ENCODE measurements at places on chromosomes 7 and 10.

DNA sequence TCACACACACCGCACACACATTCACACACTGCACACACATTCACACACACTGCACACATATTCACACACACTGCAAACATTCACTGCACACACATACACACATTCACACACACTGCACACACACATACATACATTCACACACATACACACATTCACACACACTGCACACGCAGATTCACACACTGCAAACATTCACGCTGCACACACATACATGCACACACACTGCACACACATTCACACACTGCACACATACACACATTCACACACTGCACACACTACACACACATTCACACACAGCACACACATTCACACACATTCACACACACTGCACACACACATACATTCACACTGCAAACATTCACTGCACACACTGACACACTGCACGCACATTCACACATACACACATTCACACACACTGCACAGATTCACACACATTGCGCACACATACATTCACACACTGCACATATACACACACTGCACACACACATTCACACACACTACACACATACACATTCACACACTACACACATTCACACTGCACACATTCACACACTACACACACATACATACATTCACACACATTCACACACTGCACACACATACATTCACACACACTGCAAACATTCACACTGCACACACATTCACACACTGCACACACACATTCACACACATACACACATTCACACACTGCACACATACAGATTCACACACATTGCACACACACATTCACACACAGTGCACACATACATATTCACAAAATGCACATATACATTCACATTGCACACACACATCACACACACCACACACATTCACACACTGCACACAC lies 325.1 kb downstream of the PTPRN2 start:
- DNase-seq, result no peak

DNA sequence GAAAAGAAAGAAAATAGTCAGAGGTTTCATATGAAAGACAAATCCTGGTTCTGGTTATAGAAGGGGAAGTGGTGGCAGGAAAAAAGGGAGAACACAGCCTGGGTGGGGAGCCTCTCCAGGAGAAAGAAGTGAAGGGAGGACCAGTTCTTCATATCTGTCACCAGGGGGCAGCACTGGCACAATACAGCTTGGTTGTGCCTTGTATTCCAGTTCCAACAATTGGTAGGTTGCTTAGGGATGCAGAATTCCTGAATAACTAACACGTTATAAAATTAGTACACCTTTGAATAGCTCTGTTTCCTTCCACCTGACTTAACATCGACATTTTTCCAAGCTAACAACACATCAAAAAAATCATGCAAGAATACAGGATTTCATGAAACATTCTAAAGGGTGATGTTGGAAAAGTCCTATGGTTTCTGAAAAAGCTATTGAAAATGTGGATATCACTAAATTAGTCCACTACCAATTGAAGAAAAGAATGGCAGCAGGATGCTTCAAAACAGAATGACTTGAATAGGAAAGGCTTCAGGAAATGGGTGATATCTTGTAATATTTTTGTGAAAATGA lies 52.9 kb downstream of the CYP26A1 start:
- no peak for DNase-seq

DNA sequence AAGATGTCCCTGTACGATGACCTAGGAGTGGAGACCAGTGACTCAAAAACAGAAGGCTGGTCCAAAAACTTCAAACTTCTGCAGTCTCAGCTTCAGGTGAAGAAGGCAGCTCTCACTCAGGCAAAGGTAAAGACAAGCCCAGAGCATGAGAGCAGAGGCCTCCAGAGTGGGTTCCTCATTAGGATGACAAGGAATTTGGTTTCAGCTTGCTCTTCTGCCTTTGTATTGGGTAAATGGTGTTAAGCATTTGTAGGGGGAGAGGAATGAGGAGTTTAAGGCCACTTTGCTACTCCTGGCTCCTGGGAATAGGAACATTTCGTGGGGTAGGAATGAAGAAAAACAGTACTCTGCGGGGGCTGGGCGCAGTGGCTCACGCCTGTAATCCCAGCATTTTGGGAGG lies 8.2 kb downstream of the RBM17 start:
- DNase-seq, result no peak

DNA sequence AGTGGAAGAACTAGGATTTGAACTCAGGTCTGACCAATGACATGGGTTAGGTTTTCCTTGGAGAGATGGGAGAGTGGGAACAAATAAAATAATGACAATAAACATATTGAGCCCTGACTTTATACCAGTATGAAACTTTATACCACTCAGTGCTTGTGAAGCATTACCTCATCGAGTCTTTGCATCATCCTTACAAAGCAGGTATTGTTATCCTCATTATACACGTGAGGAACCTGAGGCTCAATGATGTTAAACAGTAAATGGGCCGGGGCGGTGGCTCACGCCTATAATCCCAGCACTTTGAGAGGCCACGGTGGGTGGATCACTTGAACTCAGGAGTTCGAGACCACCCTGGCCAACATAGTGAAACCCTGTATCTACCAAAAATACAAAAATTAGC lies 47.7 kb downstream of the HHEX start:
- no peak for DNase-seq

DNA sequence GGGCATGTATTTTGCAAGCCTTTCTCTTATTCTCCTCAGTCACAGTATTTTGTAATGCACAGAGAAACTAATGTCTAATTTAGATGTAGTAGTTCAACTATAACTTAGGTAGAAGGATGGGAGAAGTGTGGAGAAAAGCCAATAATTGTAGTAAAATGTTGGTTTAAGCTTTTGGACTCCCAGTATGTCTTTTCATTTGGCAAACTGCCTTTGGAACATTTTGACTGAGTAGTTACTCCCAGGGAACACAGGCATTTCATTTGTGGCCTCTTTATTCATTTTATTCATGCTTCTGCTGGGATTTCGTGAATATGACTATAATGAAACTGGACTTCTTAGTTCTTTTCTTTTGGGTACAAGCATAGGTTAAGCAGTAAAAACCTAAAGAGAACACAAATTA lies 79.0 kb downstream of the EXOC4 start:
- DNase-seq, result no peak

- DNase-seq, result no peak
Measured at GRCh38 chr7:106050002-106050745, 61.9 kb downstream of the SYPL1 start.

All from stimulated activated CD8-positive, alpha-beta memory T cell treated with anti-CD3 and anti-CD28 coated beads, Interleukin-7, amount 100 ng/mL, for 24 hours (primary cell).